Bronchial epithelial cell (primary cell): ENCODE measurements at places on chromosomes 13 and 19. TPM values are rescaled to one million over a fixed set of nuclear protein-coding genes. Genes with fewer than 3 reads are reported as not detected.

DNA sequence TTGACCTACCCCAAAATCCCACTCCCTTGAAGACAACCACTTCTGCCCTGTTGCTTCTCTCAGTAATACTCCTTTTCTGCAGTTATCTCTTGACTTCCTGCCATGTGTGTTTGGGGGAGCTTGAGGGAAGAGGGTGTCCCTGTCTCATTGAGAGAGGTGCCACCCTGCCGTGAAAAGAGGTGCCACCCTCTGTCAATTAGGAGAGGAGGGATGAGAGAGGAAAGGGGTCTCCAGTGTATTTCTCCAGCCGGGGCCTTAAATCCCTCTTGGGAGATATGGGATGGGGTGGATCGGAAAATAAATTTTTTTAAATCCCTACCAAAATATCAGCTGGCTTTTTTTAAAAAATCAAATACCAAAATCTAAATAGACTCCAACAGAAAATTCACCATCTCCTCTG is 16.5 kb downstream of the PLD3 start:
- DNase-seq: no peak

- no peak for DNase-seq
These were observed 13.7 kb downstream of the LMTK3 start for GRCh38 chr19:48497728-48498594.

Gene ZNF382
- total RNA-seq: 2.4 and 4.2 TPM in 2 replicates

GRCh38 chr13:40780822-40781401 is 8.5 kb upstream of the SLC25A15 start:
- peak; percentile 8 for DNase-seq

DNA sequence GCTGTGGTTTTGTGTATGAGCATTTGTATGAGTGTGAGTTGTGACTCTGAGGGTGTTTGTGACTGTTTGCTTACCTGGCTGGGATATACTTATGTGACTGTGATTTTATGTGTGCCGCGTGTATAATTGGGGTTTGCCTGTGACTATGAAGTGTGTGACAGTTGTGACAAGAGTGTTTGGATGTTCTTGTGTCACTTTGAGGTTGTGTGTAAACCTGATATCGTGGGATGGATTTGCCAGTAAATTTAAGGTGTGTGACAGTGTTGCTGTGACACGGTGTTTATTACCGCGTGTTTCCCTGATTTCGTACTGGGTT is 442 bp downstream of the ZNF420 start:
- no peak for DNase-seq

GRCh38 chr19:588093-588740 is 1.5 kb upstream of the HCN2 start:
- peak; percentile 49 for DNase-seq

GRCh38 chr19:8392017-8392591 is 1.9 kb downstream of the RAB11B start:
- DNase-seq: no peak
